ENCODE measurements at places on chromosomes 4 and X.

DNA sequence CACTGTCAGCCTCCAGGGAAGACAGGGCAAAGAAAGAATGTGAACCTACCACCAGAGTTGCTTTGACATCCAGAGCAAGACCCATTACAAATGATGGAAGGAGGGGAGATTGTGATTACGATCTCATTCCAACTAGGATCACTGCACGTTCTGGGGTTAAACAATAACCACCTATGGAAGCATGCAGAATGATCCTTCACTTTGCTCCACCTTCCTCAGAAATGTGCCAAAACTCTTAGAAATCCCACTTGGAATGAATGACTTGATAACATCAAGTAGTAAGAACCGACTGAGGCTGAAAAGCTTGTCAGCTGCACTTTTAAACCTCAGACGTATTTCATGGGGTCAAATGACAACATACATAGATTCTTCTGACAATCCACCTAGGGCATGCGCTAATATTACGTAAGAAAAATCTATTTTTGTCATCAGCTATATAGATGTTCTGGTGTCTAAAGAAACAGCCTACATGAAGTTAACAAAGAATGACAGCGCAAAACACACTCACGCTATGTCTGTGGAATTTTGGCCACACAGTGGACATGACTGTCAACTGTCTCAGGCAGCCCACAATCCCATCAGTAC lies 3.5 kb upstream of the STS start:
- DNase-seq: no peak

- no peak for DNase-seq
Measured at GRCh38 chrX:5051831-5052491, 1176.7 kb downstream of the NLGN4X start.

DNA sequence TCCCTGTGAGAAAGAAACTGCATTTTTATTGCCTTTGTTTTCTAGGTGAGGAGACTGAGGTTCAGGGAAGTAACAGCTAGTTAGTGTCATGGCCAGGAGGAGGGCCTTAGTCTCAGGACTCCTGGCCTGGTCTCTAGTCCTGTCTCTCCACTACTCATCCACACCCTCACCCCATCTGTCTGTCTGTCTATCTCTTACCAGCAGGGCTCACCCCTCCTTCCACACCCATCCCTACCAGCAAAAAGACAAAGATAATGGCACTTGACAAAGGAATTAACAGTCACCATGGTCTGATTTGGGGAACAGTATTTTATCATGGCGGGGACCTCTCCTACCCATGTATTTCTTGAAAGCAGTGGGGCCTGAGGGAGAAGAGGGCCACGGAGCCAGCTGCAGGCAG lies 125.8 kb downstream of the REPS2 start:
- DNase-seq: no peak

GRCh38 chr4:108532187-108532586 lies 88.2 kb upstream of the RPL34 start:
- DNase-seq: no peak

GRCh38 chrX:1391707-1392375 lies at the start of gene SLC25A6:
Gene SLC25A6, minus strand, starts transcription at chrX:1392113. Its CDS starts 104 bp downstream, at chrX:1392009.
- DNase-seq: peak; percentile 97

GRCh38 chr4:160318567-160319220 lies 1215.8 kb downstream of the RAPGEF2 start:
- DNase-seq: no peak

DNA sequence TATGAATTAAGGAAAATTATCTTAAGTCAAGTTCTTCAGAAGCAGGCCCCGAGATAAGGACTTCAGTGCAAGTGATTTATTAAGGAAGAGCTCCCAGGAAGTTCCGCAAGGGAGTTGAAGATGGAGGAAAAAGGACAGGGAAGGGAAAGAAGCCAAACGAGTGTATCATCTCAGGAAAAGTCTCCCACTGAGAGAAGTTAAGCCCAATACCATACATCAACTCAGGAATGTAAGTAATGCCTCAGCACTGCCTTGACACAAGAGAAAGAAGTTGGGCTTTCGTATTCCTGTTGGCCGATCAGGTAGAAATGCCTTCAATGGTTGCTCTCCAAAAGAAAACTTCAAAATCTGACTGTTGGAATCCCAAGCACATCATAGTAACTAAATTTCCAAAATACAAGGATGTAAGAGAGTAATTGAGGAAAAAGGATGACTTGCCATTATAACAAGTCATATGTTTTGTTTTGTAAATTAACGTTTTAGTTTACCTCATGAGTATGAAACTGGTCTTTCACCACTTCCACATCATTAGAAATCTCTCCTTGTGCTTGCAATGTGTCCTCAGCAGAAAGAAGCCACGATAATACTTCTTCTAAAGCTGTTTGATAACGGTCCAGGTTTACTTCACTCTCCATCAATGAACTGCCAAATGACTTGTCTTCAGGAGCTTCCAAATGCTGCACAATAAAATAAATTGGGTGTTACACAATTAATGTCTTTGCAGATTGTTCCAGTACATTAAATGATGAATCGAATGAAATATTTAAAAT lies 566.7 kb downstream of the DMD start:
- DNase-seq: no peak

- no peak for DNase-seq
Measured at GRCh38 chr4:122246551-122246950, 94.4 kb downstream of the BLTP1 start.

DNA sequence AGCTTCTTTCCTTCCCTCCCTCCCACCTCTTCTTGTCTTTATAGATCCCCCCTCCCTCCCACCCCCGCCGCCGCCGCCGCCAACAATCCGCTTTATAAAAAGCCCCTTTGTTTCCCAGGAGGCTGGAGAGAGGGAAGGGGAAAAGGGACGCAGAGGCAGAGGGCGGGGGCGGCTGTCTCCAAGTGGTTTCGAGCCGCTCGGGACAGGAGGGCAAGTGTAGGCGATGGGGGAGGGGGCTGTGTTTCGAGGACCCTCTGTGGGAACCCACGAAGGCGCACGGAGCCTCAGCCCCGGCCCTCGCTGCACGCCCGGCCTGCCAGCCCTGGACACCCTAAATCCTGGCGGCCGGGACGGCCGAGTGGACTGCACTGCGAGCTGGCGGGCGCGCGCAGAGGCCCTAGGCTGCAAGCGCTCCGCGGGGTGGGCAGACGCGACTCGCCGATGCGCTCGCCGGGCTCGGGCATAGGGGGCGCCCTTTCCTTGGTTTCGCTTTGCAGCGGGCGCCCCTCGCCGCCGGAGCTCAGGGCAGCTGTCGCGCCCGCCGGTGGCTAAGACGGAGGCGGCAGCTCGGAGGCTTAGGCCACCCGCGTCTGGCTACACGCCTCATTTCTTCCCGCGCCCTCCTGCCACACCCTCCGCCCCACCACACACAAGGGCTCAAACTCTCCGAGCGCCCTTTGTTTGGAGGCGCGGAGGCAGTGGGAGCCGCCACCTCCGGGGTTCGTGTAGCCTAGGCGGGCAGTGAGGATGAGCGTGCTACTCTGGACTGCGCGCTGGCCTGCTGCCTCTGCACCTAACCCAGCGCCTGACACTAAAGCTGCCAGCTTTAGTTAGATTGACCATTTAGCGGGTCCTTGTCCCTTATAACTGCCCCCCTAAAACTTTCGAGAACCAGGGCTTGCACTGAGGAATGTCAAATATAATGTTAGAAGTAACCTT lies 2.2 kb downstream of the MAMLD1 start:
- no peak for DNase-seq

- no peak for DNase-seq
Measured at GRCh38 chrX:8868906-8869305, 67.7 kb upstream of the FAM9A start.

GRCh38 chrX:19840899-19841648 lies 46.3 kb downstream of the SH3KBP1 start:
- no peak for DNase-seq

GRCh38 chr4:150082241-150082640 lies 4.0 kb downstream of the DCLK2 start:
- DNase-seq: no peak

GRCh38 chr4:77126809-77127208 lies 30.2 kb upstream of the CCNG2 start:
- no peak for DNase-seq

GRCh38 chrX:17860179-17860780 lies 818 bp downstream of the RAI2 start:
- no peak for DNase-seq

- DNase-seq: no peak
Measured at GRCh38 chr4:158056689-158057245, 116.1 kb downstream of the GASK1B start.

- DNase-seq: no peak
Measured at GRCh38 chr4:75179510-75179909, 246.6 kb downstream of the PARM1 start.

DNA sequence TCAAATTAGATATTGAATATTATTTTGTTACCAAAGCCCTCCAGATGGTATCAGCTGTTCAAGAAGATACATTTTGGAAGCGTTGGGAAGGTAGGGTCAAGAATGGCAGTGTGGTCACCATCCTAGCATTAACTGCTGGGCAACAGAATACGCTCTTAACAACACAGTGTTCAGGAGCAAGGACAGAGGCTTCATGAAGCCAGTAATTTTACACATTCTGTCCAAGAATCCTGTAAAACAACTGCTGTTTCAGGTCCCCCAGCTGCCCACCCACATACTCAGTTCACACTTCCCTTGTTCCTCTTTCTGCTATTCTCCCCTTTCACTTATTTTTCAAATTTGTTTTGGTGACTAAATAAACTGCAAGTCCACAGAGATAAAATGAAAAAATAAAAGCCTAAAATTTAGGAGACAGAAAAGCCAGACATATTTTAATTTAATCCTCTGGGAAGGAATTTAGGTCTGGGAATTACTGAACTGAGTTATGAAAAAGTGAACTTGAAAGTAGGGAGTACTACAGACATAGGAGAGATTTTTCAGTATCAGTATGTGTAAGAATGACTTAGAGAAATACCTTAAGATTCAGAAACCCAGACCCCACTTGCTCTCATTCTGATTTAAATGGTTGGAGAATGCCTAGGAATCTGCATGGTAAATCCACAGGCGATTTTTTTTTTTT lies 406.7 kb downstream of the MAPK10 start:
- DNase-seq: no peak
